ENCODE measurements at places on chromosomes 2 and 18.

GRCh38 chr18:75267643-75268363 lies 57.2 kb downstream of the TSHZ1 start:
- no peak for DNase-seq

- no peak for DNase-seq
Observed at GRCh38 chr18:79486356-79487182, 90.8 kb downstream of the NFATC1 start.

GRCh38 chr2:102449370-102449974 lies 23.6 kb upstream of the SLC9A4 start:
- no peak for DNase-seq

DNA sequence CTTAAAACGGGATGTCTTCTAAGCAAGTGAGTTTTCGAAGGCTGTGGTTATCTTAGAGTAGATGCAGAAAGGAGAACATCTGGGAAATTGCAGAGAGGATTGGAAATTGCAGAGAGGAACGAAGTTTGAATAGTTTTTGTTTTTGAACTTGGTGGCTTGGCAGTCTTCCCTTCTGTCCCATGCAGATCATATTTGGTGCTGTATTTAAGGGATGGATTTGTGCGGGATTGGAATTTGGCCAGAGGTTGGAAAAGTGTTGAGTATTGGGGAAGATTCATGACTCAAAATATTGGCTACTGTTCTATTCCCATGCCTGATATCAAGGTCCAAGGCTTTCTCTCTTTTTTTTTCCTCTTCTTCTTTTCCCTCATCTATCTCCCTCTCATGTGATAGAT lies 18.2 kb downstream of the PTPRM start:
- DNase-seq = no peak

DNA sequence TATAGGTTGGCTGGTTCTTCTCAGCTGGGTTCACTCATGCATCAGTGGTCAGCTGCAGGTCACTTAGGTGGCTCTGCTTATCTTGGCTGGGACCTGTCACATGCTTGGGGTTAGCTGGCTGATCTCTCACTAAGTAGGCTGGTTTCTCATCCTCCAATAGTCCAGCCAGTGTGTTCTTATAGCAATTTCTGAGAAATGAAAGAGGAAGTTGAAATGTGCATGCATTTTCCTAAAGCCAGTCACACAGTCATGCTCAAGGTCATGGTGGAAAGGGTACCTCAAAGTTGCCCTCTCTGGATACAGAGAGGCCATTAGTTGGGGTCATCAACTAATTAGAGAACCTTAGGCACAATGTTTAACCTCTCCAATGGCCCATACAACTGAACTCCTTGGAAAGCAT lies 64.4 kb downstream of the KLHL29 start:
- DNase-seq = no peak

GRCh38 chr2:30339071-30339470 lies 107.7 kb downstream of the LBH start:
- no peak for DNase-seq

GRCh38 chr2:19702267-19702666 lies 199.5 kb downstream of the TTC32 start:
- no peak for DNase-seq

GRCh38 chr2:42125841-42126594 lies 43.1 kb upstream of the EML4 start:
- DNase-seq = no peak

DNA sequence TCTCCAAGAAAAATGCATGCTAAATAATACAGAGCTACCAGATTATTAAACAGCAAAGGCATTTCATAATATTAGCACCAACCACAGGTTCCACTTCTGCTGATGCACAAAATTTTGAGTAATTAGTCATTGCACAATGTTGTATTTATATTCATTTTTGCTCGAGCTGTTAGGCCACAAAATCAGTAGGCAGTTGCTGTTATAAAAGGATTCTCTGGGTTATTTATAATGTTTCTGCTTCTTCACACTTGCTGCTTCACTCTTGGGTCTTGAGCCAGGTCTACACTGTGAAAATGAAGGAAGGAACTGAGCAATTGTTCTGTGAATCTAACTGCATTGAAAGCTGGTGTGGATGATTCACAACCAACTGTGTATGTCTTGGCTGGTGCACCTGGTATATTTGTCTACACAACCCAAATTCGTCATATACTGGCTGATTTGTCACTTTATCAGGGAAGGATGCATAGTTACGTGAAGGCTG lies 38.3 kb downstream of the MRPL33 start:
- DNase-seq = no peak

DNA sequence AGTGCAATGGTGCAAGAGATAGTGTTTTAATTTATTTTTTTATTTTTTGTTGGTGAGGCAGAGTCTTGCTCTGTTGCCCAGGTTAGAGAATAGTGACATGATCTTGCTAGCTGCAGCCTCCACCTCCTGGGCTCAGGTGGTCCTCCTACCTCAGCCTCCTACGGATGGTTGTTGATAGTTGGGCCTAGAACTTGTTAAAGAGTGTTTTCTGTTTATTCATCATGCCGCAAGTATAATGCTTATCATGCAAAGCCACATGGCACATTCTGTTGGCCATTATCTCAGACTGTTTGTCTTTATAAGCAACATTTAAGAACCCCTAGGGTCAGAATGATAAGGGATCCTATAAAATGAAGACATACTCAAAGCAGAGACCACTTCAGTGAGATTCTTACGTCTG lies 1.7 kb downstream of the UGGT1 start:
- no peak for DNase-seq

DNA sequence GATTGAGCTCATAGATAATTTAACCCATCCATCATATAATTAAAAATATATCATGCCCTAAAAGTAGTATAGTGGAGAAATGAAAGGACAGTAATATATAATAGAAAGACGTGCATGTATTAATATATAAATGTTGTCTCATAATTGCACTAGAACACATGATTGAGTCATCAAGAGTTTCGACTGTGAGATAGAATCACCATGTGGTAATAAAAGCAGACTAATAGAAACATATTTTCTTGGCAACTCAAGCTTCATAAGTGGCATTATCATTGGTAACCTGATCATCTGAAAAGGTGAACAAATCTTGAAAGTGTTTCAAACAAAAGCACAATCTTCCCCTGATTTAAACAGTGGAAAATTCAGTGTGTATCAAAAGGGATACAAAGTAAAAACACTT lies 188.8 kb downstream of the CYRIA start:
- no peak for DNase-seq

DNA sequence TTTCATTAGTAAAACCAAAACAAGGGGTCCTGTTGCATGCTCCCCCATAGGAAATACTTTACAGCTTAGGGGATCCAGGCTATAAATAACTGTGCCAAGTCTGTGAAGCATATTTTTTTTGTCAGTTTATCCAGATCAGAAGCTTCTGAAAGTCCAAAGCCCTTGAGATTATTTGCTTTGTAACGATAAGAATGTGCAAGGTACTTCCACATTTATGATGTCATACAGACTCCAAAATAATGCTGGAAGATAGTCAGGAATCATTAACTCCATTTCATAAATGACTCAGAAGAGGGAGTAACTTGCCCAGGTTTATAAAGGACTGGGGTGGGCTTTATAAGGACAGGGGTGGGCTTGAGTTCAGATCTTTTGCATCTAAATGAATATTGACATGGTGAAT lies 29.3 kb downstream of the RDH14 start:
- no peak for DNase-seq

DNA sequence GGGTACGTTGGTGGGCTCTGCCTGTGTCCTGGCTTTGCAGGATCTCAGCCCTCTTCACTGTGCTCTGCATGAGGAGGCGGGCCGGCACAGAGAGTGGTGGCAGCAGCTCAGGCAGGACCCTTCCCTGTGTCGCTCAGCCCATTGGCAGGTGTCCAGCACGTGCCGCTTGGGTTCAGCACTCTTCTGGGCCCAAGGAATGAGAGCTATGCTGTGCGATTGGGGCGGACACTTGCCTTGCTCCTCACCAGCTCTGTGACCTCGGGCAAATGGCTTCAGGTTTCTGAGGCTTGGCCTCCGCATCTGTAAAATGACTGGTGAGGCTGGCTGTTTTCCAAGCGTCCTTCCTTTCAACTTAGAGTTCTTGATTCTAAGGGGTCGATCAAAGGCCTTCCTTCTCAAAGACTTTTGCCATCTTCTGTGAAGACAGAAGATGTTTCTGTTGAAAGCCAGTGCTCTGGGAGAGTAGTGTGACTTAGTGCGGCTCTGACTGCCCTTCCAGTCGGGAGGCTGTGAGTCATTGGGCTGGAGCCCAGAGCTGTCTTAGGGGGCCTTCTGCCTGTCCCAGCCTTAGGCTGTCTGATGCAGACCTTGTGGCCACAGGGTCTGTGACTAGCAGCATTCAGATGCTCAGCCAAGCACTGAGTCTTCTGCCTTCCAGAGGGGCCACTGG lies 35.6 kb downstream of the GLI2 start:
- no peak for DNase-seq

DNA sequence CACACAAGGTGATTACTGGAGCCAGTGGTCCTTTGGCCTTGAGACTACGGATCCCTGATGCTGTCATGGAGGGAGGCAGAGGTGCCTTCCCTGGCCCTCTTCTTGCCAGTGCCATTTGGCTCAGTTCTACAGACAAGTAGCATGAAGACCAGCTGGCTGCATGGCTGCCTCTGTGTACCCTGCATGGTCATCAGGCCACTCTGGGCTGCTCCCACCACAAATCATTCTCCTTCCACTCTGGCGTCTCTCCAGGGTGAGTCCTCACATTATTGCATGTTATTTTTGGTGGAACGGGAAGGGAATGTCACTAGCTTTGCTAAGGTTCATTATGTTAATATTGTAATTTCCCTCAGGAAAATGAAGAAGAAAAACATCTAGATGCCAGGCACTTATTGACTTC lies 229.8 kb downstream of the VAPA start:
- no peak for DNase-seq

DNA sequence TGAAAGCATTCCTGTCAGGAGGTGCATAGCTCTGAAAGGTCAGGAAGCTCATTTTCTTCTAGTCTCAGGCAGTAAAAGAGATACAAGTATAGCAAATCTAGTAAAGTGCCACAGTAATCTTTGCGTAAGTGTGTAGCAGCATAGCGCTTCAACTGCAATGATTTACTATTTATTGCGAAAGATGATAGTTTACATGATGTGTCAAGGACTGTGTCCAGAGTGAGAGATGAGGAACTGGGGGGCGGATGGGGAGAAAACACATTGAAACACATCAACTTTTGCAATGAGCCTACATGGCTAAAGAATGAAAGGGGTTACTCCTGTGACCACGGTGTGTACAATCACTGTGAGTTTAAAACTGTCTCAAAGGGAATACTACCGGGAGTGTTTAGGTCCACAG lies 644.4 kb downstream of the GALR1 start:
- no peak for DNase-seq

- DNase-seq = no peak
Observed at GRCh38 chr2:80573167-80573566, 268.6 kb upstream of the LRRTM1 start.

GRCh38 chr2:67277450-67277849 lies 119.7 kb upstream of the ETAA1 start:
- DNase-seq = no peak

GRCh38 chr2:50042771-50043170 lies 888.5 kb upstream of the FSHR start:
- no peak for DNase-seq

DNA sequence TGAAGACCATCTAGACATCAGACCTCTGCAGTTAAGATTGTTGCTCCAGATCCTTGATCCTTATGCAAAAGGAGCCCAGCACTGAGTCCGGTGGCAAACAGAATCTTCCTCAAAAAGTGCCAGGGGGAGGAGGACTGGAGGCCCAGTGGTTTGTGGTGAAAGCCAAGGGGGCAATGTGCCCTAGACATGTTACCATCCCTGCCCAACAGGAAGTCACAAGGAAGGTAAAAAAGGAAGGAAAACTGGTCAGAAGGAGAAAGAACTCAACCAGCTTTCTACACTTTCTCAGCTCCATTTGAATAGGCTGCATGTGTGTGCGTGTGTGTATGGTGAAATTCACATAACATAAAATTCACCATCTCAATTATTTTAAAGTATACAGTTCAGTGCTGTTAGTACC lies 25.0 kb upstream of the KDM3A start:
- no peak for DNase-seq

DNA sequence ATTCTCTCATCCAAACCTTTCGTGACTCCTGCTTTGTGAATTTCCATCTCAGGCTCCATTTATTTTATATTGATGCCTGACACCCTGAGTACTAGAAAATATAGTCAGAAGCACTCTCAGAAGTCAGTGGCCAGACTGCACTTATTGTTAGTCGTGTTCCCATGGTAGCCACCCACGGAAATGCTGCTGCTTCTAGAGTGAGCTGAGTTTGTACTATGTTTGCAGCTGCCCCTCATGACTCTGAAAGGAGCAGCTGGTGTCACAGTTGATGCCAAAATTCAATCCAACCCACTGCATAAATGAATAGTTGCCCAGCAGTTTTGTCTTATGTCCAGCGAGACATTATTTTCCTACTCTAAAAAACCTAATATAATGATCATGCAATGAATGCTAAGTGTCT lies 265.2 kb upstream of the SPHKAP start:
- peak; percentile 62 for DNase-seq

GRCh38 chr18:9079818-9080528 lies 22.5 kb upstream of the NDUFV2 start:
- DNase-seq = no peak

DNA sequence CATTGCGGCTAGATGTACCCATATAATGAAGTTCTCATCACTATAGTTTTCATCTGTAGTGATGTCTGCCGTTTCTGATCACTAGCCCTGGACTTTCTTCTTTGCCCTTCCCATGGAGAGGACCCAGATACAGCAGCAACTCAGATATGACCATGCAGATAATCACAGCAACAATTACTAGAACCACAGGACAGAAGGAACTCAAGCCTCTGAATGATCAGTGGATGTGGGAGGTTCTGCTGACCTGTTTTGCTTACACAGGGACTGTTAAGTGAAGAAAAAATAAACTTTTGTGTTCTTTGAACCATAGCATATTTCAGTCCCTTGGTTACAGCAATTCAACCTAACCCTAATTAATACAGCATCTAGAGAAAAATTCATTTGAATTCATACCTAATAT lies 62.7 kb downstream of the ACVR1 start:
- DNase-seq = no peak

GRCh38 chr2:152573168-152573567 lies 144.1 kb downstream of the PRPF40A start:
- no peak for DNase-seq

DNA sequence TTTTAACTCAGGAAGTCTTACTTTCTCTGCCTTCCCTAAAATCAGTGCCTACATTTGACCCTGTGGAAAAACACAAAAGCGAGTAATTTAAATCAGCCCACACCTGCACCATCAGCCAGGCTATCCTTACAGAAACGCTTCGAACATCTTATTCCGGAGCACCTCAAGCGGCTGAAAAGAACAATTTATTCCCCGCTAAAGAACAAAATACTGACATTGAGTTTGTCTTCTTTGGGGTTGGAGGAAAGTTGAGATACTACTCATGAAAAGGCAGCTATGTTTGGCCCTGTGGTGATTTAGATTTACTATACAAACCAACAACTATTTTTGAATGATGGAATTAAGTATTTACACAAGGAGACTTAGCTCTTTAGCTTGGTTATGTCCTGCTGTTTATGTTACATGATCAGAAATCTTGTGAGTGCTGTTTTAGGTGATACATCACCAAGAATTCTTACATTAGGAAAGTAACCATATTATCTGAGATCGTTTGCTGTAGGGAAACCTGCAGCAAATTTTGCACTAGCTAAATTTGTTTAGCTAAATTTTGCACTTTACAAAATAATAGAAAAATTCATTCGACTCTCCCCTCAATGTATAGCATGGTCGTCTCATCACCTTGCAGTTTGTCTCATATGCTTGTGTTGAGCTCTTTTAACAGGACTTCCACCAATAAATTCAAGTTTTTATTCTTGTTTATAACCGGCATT lies 158.8 kb upstream of the SIX2 start:
- DNase-seq = no peak

- no peak for DNase-seq
Observed at GRCh38 chr2:102801098-102801718, 39.4 kb downstream of the TMEM182 start.
